Fibroblast of skin of left biceps (primary cell): ENCODE measurements at places on chromosomes 6 and 20.

DNA sequence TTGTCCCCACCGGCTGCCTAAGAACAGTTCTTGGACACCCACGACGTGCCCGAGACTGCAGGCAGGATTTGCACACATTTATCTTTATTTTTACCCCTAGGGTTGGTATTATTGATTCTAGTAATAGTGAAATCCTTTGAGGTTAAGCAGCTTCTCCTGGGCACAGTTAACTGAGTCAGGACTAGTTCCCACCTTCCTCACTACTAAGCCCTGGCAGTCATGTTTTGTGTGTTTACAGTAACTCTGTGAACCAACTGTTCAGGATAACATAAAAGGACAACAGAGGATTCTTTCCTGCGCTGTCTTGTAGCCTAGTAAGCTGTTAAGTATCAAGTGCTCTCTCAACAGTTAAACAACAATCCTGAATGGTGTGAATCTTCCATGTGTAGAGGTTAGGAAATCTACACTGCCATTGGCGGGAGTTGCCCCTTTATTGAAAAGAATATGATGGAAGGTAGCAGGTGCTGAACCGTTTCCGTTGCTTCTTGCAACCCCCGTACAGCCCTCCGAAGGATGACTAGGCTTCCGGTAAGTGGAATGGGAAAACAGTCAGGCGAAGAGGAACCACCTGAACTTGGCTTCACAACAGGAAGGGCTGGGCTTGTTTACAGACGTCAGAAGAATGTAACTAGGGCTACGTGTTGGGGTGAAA is 979 bp upstream of the SOD2 start:
- DNase-seq: no peak

GRCh38 chr6:36712816-36713215 is 15.2 kb downstream of the RAB44 start:
- DNase-seq: no peak

GRCh38 chr6:134840086-134840867 is 109.6 kb downstream of the ALDH8A1 start:
- no peak for DNase-seq

DNA sequence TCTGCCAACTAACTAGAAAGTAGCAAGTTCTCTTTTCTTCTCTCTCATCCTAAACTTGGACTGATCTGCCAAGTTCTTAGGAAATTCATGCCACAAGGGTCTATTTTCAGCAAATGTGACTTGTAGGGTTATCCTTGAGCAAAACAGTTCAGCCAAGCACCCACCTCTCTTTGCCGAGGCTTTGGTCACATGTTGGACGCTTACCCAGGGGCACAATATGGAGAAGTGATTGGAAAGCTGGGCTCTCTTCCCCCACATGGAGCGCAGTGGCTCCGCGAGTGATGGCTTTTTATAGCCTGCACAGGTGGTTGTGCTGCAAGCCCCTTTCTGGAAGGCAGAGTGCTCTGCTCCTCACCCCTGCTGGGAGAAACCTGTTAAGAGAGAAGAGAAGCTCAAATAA is 47.7 kb upstream of the FNDC1 start:
- DNase-seq: no peak

DNA sequence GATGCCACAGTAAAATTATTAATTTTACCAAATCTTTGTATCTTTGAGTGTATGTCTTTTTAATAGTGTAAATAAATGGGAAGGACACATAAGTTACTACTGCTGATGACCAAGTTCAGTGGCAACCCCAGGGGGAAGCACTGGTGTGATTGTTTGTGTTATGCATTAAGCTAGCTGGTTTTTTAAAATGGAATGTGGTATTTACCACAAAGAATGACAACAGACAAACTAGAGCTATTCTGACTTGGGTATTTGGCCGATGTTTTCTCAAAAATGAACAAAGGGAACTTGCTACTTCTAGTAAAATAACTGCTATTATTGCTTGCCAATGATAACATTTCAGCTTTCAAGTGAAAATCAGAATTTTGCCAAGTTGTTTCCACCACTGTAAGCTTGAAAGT is 2.9 kb downstream of the FNDC1 start:
- no peak for DNase-seq

DNA sequence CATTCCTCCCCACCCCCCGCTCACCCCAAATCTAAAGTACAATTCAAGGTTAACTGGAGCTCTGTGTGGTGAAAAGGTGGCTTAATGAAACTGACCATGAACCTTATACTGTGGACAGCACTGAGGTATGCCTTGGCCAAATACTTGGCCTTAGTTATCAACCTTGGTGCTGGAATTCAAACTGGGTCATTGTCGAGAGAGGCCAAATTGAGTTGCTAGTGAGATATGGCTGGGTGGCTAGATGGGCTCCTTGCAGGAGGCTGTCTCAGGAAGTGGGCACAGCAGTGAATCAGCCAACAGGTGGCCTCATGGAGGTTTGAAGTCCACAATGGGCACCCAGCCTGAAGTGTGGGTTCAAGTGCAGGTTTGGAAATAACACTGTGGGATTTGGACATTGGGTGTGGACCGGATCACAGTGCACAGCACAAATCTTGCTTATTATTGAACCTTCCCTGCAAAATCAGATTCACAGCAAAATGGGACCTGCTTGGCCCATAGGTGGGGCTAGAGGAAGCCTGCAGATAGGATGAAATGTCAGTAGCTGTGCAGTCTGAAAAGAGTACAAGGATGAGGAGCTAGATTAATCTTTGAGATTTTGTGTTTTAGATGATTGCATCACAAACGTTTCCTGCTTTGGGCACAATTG is 5.6 kb upstream of the BTBD3 start:
- DNase-seq: no peak

GRCh38 chr6:49666930-49667757 is 30.5 kb upstream of the RHAG start:
- no peak for DNase-seq

DNA sequence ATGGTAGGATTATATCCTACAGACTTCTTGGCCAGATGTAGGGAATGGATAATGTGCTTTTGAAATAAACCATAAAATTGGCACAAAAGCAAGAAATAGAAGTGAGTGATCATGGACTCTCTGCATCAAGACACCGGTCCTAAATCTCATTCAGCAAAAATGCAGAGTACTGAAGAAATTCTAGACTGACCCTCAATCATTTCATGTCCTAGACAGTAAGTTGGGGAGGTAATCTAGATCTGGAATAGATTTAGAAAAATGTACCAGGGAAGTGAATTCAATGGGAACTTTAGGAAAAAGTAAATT is 69.7 kb upstream of the ADTRP start:
- no peak for DNase-seq

GRCh38 chr6:41707565-41708200 is 27.7 kb downstream of the TFEB start:
- DNase-seq: no peak

GRCh38 chr20:5642155-5642981 is 107.8 kb upstream of the SHLD1 start:
- no peak for DNase-seq

GRCh38 chr20:54429364-54429763 is 46.0 kb upstream of the DOK5 start:
- no peak for DNase-seq

DNA sequence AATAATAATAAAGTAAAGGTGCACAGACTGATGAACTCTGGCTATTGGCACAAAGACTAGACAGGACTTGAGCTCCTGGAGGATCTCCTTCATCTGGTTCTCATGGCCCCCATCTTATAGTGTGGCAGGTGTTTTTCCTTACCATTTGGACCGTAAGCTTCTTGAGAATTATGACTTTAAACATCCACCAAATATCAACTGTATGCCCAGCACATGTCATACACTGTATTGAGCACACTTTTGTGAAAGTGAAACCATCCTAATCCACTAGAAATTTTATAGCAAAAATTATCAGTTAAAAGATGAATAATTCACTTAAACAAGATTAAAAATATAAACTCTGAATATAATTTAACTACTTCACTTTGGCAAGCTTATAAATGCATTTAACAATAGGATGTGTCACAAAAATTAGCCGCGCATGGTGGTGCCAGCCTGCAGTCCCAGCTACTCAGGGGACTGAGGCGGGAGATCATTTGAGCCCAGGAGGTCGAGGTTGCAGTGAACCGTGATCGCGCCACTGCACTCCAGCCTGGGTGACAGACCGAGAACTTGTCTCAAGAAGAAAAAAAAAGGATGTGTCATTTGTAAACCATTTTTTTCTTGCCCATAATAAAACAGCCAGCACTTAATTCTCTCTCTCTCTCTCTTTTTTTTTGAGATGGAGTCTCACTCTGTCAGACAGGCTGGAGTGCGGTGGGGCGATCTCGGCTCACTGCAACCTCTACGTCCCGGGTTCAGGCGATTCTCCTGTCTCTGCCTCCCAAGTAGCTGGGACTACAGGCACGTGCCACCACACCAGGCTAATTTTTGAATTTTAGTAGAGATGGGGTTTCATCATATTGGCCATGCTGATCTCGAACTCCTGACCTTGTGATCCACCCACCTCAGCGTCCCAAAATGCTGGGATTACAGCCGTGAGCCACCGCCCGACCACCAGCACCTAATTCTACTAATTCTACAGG is 9.1 kb downstream of the HIVEP2 start:
- no peak for DNase-seq
